HepG2 (cell line): ENCODE measurements at places on chromosomes 4 and X.

- no peak for DNase-seq
These were observed 65.6 kb downstream of the SYNPO2 start for GRCh38 chr4:118954246-118954645.

DNA sequence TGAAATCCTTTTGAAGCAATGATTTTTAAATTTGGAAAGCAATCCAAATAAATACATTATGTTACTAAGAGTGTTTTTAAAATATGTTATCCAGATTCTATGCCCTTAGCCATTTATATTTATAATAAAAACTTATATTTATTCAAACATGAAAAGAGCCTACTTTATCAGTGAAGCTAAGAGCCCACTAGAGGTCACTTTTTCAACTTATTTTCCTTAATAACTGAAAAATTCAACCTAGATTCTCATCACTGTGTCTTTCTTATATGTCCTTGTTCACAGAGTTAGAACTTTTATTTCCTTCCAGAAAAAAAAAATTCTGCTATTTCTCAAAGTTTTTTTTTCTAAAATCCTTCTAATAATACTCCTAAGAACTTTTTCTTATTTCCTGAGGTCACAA, 23.9 kb downstream of the PRDM8 start:
- DNase-seq, result no peak

DNA sequence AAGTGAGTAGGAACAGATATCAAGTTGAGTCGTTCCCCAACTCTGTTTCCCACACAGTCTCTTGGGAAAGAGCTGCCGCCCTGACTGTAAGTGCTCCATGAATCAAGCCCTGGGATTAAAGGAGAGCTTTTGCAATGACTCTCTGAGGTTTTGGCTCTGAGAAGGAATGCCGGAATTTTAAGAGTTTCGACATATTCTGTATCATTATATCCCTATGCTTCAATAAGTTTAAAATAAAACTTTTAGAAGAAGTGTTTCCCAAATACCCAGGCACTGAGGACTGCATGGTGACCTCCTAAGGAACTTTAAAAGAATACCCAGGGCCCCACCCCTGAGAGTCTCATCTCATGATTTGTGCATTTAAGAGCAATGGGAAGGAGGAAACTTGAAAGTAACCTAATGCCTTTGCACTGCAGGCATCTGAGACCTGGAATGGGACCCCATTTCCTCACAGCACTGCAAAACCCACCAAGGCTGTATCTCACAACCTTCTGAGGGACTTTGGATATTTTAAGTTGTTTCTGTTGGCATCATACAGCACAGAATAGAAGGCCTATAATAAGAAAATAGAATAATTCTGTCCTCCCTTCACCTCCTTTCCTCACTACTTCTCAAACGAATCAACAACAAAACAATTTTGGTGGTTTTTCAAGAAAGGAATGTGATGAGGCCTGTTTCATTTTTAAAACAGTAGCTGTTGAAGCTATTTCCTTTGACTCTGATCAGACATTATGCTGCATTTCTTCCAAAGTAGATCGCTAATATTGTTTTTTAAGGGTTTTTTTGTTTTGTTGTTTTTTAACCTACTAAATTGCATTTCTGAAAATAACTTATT, 121.2 kb downstream of the GASK1B start:
- DNase-seq, result no peak

- DNase-seq, result no peak
These were observed 283.1 kb downstream of the HNRNPD start for GRCh38 chr4:82090717-82091116.

- no peak for DNase-seq
These were observed 46.1 kb downstream of the PJA1 start for GRCh38 chrX:69119122-69119521.

GRCh38 chr4:120731561-120731960, 191.0 kb downstream of the PRDM5 start:
- no peak for DNase-seq

GRCh38 chr4:170083541-170083940, 6.2 kb downstream of the AADAT start:
- DNase-seq, result no peak

- no peak for DNase-seq
These were observed 29.1 kb downstream of the SPARCL1 start for GRCh38 chr4:87500092-87500462.

DNA sequence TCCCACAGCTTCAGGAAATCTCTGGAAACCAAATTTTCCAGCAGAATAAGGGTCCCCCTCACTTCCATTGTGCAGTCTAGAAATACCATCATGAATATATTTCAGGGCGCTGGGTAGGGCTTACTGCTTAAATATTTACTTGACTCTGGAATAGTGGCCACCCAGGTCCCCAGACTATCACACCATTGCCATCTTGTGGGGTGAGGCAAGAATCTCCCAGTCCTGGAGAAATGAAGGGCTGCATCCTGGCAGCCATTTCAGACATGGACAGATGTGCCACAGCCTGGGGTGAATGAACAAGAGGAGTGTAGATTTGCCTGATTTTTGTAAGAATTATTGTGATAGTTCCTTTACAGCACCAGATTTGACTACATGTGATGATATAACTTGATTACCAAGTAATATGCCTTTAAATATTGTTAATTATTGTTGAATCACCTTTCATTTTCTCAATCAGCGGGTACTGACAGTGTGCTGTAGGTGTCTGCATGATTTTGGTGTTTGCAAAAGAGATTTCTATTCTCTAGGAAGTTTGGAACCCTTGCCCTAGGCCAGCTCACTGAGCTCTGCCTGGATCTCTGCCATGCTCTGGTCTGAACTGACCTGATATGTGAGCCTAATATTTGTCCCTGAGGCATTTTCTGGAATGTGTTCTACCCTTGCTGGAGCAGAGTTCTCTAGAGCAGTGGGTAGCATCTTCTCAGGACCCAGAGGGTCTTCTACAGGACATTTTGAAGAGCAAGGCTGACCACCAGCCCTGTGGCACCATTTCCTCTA, 183.4 kb downstream of the KIT start:
- no peak for DNase-seq

DNA sequence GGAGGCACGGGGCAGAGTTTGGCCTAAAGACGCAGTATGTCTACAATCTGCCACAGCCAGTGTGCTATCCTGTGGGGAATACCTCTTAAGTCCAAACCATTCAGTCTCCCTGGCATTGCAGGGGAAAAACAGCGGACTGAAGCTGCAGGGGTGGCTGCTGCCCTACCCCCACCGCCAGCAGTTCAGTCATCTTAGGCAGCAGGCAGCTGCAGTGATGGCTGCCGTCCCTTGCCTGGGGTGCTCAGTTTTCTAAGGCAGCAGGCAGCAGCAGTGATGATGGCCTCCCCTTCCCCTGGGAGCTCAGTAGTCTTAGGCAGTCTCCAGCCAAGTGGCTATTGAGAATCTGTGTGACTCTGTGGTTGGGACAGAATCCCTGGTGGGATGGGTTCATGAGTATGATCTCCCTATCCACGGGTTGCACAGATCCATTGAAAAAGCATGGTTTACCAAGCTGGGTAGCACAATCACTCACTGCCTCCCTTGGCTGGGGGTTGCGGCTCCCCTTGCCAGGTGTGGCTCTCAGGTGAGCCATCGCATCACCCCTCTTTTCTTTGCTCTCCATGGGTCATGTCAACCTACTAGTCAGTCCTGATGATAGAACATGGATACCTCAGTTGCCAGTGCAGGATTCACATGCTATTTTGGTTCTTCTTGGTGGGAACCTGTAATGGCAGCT, 48.9 kb upstream of the GRID2 start:
- no peak for DNase-seq

GRCh38 chr4:22471999-22472461, 43.8 kb downstream of the ADGRA3 start:
- no peak for DNase-seq

- no peak for DNase-seq
These were observed 558.9 kb downstream of the SPOCK3 start for GRCh38 chr4:166675411-166675810.

GRCh38 chr4:75922588-75922987, 18.2 kb downstream of the NAAA start:
- no peak for DNase-seq

- DNase-seq, result no peak
These were observed 129.8 kb downstream of the ATG4A start for GRCh38 chrX:108221301-108221864.

- no peak for DNase-seq
These were observed 330.2 kb downstream of the HS3ST1 start for GRCh38 chr4:11098461-11098860.

- DNase-seq, result no peak
These were observed 304.0 kb downstream of the MAPK10 start for GRCh38 chr4:86055898-86056297.

DNA sequence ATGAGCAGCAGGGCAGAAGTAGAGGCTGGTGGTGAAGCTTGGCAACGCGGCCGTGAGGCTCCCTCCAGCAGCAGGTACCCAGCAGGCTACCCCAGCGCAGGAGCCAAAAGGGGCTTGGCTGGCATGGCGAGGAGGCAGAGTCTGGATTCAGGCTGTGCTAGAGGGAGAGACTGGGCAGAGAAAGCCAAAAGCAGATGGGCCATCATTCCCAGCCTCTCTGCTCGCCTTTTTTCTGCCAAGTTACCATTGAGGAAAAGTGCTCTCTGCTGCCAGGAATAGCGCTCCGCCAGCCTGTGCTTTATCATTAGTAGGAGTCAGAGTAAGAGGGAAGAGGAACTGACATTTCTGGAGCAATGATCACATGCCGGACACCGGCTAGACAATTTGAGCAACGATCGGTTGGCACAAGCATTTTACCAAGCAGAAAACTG, 28.7 kb upstream of the MAP3K15 start:
- no peak for DNase-seq

DNA sequence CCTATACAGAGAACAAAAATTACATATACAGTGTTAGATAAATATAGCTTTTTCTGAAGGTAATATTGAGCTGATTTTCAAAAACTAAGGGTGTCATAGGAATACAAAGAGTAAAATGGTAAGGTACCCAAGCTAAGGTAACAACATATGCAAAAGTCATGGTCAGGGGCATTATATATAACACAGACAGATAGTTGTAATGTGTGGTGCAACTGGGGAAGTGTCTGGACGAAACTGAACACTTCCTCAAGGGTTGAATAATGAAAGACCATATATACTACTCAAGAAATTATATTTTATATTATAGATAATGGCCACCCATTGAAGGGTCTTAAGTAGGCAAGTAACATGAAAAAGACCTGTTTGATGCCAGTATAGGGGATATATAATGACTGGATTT, 262.1 kb upstream of the CXXC4 start:
- no peak for DNase-seq

DNA sequence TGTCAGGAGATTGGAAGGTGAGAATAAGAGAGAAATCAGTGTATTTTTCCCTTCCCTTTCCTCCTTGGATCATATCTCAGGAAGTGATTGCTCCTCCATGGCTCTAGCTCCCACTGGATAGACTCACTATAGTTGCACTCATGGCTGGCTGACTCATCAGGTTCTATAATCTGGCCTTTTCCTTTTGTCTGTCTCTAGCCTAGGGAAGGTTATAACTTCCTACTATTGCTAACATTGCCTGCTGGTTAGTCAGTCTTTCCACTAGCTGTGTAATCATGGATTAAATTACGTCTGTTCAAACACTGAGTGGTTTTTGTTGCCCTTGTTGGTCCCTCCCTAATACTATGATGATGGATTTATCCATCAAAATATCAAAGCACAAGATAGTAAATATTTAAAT, 195.5 kb upstream of the VEGFC start:
- DNase-seq, result no peak

- DNase-seq, result no peak
These were observed 995.1 kb downstream of the PCDH7 start for GRCh38 chr4:31715302-31715701.

- DNase-seq, result no peak
These were observed 79.9 kb downstream of the AMOT start for GRCh38 chrX:112760697-112761096.

DNA sequence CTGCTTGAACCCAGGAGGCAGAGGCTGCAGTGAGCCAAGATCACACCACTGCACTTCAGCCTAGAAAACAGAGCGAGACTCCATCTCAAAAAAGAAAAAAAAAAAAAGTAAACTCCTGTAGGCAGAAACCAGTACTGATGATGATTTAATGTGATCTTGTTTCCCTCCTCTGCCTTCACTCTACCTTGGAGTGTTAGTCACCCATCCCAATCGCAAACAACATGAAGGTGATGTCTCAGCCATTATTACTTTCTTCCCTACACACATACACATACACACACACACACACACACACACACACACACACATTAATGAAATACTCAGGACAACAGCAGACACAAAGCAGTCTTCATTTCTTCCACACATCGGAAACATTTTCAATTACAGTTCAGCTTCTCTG, 15.6 kb downstream of the XKRX start:
- no peak for DNase-seq

DNA sequence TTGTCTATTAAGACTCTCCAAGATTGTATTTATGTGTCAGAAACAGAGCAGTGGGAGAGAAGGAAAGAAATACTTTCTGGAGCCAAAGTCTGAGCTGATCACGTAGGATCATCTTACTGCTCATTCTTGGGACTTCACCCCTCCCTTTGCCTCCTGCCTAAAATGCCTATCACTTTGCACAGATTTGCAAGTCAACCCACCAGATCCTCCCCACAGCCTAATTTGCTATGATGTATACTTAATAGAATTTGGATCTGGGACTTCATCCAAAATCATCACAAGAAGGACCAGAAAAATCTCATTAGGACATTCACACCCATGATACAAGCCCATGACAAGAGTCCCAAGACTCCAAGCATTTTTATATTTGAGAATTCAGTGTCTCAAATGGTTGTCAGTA, 290.2 kb downstream of the FBXW7 start:
- no peak for DNase-seq

DNA sequence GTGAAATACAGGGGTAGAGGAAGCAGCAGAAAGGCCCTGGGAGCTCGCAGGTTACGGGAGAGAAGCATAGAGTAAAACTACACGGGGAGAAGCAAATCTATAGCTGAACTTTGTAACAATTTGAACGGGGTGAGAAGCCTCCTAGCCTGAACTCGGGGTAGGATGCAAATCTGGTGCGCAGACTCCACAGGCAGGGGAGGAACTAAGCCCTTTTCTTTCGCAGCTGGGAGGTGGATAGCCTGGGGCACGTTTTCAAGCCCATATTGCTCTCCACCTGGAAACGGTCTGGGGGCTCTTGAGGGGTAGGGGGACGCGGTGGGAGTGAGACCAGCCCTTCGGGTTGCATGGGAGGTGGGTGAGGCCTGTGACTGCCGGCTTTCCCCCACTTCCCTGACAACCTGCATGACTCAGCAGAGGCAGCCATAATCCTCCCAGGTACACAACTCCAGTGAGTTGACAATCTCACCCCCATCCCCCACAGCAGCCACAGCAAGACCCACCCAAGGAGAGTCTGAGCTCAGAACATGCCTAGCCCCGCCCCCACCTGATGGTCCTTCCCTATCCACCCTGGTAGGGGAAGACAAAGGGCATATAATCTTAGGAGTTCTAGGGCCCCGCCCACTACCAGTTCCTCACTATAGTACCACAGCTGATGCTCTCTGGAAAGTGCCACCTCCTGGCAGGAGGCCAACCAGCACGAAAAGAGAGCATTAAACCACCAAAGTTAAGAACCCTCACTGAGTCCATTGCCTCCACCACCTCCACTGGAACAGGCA, 29.9 kb downstream of the SOWAHB start:
- DNase-seq, result no peak

- DNase-seq, result no peak
These were observed 84.5 kb downstream of the PRKG2 start for GRCh38 chr4:81130569-81130968.
